DMS79 treated with DMSO at 0.1 percent for 48 hours (cell line): ENCODE measurements at places on chromosomes 1 and 21.

DNA sequence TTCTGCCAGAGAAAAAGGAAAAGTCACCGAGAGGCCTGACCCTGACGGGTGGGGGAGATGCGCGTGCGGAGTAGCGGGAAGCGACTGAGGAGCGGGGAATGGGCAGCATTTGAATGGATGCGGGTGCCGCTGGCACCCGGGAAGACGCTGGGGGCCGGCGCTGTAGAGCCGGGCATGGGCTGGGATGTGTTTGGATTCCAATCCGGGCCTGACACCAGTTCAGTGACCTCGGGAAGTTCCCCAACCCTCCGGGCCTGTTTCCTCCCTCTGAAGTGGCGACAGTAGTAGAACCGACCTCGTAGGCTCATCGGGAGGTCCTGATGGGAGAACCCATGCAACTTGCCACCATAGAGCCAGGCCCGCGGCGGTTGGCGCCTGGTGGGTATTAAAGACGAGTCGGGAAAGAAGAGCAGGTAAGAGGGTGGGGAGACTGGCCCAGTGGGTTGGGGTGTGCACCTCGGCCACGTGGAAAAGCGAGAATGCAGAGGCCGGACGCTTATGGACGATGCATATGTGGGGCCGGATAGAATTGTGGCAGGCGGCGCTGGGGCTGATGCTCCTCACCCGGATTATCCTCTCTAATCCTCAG lies 642 bp upstream of the SLC16A1 start:
- peak; percentile 44 for DNase-seq

DNA sequence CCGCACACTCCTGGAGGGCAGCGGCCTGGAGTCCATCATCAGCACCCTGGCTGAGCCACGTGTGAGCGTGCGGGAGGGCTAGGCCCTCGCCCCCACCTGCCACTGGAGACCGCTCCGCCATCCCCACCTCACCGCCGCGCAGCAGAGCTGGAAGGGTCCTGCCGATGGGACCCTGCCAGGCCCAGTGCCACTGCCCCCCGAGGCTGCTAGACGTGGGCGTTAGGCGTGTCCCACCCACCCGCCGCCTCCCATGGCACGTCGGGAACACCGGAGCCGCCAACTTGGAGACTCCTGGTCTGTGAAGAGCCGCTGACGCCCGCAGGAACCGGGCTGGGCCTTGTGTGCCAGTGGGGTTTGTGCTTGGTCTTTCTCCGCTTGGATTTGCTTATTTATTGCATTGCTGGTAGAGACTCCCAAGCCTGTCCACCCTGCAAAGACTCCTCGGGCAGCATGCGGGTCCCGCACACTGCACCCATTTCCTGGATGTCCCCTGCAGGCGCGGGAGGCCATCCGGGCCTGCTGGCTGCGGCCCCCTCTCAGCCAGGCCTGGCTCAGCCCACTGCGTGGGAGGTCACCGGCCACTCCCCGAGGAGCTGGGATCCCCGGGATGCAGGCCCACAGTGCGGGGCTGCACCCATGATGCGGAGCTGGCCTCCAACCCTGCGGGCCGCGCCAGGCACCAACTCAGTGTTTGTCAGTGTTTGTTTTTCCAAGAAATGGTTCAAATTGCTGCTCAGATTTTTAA lies 6.0 kb downstream of the LY9 start:
- DNase-seq: no peak

DNA sequence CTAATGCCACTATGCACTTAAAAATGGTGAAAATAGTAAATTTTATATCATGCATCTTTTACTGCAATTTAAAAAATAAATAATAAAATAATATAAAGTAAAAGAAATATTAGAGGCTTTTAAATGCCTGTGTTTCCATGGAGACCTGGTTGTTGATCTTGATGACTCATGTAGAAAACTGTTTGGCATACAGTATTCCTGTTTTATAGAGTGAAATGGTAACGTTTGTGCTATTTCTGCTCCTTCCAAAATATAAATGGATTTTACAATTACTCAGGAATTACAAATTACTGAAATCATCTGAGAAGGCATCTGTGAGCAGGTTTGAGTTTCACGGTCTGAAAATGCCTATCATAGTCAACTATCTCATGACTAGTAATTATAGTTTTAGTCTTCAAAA lies 98.4 kb upstream of the USP25 start:
- no peak for DNase-seq

DNA sequence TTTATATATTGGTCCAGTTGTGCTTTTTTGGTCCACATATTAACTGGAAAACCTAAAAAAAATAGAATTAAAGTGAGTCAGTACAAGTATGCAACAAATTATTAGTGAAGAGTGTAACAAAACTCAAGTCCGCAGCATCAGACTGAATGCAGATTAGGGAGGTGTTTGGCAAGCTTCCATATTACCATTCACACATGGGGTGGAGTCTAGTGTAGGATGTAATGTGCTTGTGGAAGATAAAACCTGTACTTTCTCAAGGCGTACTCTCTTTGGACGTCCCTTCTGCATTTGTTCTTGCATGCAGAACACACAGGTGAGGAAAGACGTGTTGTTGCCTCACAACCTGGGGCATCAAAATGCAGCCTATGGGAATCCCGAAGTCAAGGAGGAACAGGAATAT lies 668.7 kb downstream of the MRPL39 start:
- no peak for DNase-seq

- peak; percentile 41 for DNase-seq
Observed at GRCh38 chr1:110674337-110675059, at the start of gene KCNA3. KCNA3 (minus strand) TSS chr1:110674940; CDS start chr1:110674809, 131 bp downstream.
